GM12891 (cell line): ENCODE measurements at places on chromosomes 7 and 10.
A peak's percentile ranks its signal among the peaks of the same experiment; 100 is the strongest.

GRCh38 chr10:73217628-73218027 lies 29.4 kb downstream of the DNAJC9 start:
- DNase-seq = no peak

DNA sequence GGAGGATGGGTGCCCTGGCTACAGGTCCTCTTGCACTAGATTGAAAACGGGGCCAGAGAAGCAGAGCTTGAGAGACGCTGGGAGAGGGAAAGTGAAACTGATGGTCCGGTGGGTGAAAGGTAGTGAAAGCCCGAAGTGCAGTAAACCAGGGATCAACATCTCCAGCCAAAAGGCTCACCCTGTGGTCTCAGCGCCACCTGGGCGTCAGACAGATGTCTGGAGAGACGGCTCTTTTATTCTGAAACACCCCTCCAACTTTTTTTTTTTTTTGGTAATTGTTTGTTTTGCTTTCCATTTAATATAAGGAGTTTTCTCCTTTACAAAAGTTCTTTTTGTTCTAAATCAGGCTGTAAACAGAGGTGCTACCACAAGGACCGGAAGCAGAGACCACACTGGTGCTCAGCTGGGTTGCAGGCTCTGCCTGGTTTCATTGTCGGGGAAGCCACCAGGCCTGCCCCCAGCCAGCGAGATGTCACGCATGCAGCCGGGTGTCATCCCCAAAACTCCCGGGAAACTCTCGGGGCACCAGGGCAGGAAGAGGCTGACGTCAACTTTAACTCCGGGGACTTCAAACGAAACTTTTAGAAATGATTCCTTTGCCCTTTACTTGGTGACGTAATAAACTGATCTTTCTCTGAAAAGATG lies 11.2 kb downstream of the IL2RA start:
- DNase-seq = peak; percentile 52

GRCh38 chr10:21053953-21054690 lies 157.0 kb upstream of the NEBL start:
- no peak for DNase-seq

DNA sequence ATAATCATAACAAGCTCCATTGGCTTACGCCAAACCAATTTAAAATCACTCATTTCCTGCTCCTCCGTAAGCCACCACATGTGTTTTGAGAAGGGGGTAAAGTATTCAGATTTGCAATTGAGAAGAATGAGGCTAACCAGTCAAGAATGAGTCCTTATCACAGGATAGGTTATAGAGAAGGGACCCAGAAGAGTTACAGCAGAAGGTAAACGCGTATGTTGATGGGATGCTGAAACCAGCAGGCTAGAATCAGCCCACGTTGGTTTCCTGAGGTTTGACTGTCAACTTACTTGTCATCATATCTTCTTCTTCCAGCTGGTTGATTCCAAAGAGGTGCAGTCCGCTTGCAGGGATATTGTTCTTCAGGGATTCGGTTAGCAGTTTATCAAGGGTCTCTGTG lies 64.1 kb upstream of the TM9SF3 start:
- no peak for DNase-seq

GRCh38 chr10:26215396-26215934 lies 1.1 kb upstream of the GAD2 start:
- DNase-seq = no peak

GRCh38 chr7:38215115-38215514 lies 37.1 kb downstream of the STARD3NL start:
- DNase-seq = no peak

- DNase-seq = no peak
These were observed 41.7 kb upstream of the DYNC1I1 start for GRCh38 chr7:95730493-95731280.

DNA sequence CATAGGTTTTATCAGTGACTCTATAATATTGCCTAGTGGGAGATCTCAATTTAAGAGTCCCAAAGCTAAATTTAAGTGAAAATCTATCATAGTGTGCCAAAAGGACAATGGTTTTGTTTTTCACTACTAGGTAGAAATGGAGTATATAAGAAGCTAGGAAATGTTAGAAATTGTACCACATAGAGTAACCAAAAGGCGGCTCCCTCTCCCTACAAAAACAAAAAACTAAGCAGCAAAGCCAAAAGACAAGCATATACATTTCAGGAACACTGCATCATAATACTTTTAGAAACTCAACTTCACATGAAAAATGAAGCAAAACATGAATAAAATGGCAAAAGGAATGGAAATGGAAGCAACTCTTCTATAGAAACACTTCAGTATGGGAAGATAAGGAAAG lies 271.6 kb downstream of the CACNA2D1 start:
- no peak for DNase-seq

- DNase-seq = no peak
These were observed 11.5 kb downstream of the VIM start for GRCh38 chr10:17239345-17240085.

- DNase-seq = no peak
These were observed 222.4 kb upstream of the GNAI1 start for GRCh38 chr7:79912213-79912633.

GRCh38 chr10:131260031-131260430 lies 51.5 kb downstream of the TCERG1L start:
- no peak for DNase-seq

GRCh38 chr7:131722371-131722770 lies 165.9 kb upstream of the PODXL start:
- no peak for DNase-seq

DNA sequence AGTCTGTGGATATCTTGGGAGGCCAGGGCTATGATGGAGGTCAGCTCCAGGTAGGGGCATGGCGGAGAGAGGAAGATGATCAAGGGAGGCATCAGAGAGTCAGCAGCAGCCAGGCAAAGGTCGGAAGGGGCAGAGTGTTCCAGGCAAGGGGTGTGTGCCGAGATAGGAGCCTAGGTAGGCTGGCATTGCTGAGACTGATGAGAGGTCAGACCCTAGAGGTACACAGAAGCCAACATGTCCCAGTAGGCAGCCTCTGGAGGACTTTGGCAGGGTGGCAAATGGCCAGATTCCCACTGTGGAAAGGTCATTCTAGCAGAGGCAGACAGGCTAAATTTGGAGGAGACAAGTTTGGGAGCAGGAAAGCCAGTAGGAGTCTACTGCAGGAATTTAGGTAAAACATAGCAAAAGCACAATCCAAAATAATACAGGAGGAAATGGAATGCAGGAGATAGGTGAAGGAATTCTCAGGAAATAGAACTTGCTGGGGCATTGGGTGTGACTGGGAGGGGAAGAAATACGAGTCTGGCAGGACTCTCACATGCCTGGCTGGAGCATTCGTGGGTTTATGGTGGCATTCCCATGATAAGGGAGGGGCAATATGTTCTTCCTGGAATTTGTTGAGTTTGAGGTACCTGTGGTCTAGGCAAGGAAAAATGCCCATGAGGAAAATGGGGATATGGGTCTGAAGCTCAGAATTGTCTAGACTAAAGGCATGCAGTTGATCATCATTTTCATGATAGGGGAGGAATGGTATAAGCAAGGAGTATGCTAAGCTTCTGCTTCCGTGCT lies 25.7 kb downstream of the TMEM176A start:
- no peak for DNase-seq

DNA sequence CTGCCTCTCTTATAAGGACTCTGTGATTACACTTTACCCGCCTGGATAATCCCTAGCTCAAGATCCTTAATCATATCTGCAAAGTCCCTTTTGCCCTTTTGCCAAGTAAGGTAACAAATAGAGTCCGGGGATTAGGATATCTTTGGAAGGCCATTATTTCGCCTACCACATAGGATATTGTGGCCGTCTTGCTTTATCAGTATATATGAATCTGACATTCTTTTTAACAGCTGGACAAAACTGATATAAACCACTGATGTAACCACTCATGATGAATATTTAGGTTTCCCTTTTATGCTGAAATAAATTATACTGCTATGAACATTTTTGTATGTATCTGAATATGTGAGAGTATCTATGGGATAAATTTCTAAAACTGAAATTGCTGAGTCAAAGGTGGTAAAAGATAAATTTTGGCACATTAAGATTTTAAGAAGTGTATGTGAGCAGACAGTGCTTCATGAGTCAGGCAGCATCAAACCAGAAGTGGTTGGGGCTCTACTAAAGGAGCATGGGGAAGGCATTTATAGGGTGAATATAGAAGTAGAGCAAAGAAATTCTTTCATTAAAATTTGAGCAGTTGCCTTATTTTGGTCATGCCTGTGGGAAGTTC lies 44.7 kb downstream of the AVL9 start:
- DNase-seq = no peak

DNA sequence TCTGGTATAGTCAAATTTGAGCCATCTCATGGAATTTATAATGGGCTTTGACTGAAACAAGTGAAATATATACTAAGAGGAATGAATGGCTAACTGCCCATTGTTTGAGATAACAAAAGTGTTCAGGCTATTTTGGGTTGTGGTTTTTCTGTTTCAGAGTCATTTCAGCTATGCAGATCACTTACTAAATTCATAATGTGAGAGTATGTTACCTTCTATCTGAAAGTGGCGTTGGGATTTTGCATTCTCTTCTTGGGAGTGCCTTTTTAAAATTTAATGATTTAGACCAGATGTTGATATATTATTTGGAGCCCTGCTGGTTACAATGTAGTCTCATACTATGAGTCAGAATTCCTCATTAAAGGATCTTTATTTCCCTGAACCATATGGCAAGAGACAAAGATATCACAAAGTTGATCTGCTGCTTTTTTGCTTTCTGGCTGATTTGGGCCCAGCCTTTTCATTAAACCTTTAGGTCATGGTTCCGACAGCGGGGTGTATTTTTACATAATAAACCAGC lies 10.4 kb downstream of the VCL start:
- no peak for DNase-seq

- DNase-seq = no peak
These were observed 1247.8 kb upstream of the SORCS1 start for GRCh38 chr10:108412323-108412722.

- DNase-seq = no peak
These were observed 312.8 kb upstream of the NFE2L3 start for GRCh38 chr7:25839084-25839769.

DNA sequence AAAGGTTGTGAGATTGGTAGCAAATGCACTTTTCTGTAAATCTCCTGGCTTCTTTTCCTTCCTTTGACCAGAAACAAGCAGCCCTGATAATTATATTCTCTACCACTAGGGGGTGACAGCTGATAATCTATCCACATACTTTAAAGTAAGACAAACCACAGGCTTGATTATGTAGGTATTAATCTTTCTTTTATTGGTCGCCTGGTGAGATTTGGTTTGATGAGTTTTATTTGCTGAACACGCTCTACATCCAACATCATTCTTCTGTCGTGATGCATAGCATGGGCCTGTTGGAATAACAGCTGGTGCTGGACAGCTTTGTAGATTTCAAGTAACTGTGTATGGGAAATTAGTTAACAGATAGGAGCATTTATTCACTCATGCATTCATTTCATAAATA lies 63.5 kb downstream of the ZNF365 start:
- no peak for DNase-seq

DNA sequence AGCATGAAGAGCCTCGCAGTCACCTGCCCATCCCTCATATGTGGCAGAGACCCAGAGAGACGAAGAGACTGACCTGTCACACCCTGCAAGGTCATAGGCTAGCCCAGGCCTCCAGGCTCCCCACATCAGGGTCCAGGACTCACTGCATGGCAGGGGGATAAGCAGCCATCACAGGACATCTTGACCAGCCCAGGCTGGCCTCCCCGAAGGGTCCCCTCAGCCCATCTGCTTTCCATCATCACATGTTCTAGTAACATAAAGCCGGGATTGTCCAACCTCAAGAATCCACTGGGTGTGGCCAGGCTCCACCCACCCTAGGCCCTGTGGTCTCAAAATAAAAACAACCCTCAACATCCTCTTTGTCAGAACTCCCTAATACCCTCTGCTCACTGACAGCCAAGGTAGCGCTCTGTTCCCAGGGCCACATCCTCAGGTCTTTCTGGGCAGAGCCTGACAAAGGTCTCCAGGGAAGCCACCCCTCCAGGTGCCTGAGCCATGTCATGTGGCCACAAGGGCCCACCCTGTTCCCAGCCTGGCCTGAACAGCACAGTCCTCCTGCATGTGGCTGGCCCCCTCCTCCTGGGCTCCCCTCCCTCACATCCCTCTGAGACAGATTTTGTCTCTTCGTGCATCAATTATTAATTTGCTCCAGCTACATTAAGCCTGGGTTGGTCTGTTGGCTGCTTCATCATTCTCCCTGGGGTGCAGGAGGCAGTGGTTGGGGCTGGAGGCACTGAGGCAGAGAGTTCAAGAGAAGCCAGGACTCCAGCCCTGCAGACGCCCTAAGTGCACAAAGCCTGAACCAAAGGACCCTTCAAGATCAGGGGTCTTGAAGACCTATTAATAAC lies 131.8 kb upstream of the UNC5B start:
- no peak for DNase-seq

GRCh38 chr7:151410405-151411390 lies 860 bp upstream of the WDR86 start:
- peak; percentile 23 for DNase-seq

DNA sequence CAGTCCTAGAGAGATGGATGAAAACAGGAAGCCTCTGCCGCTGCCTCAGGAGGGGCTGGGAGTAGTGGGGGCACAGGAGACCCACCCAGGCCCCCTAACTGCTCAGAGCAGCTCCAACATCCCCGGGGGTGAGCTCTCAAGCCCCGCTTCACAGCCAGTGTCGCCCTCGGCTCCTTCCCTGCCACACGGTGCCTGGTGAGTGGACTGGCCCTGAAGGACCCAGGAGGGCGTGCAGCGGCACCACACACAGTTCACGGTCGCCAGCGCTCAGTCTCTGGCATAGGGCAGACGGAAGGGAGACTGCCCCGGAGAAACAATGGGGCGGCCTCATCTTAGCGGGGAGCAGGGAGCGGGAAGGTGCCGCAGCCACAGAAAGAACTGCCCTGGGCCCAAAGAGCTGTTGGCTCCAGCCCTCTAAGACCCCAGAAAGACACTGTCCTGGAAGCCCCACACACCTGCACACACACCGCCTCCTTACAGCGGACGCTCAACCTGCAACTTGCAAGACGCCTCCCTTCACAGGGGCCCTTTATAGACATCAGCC lies 1.2 kb downstream of the CLDN15 start:
- DNase-seq = no peak

GRCh38 chr7:119936836-119937235 lies 336.1 kb upstream of the KCND2 start:
- no peak for DNase-seq

DNA sequence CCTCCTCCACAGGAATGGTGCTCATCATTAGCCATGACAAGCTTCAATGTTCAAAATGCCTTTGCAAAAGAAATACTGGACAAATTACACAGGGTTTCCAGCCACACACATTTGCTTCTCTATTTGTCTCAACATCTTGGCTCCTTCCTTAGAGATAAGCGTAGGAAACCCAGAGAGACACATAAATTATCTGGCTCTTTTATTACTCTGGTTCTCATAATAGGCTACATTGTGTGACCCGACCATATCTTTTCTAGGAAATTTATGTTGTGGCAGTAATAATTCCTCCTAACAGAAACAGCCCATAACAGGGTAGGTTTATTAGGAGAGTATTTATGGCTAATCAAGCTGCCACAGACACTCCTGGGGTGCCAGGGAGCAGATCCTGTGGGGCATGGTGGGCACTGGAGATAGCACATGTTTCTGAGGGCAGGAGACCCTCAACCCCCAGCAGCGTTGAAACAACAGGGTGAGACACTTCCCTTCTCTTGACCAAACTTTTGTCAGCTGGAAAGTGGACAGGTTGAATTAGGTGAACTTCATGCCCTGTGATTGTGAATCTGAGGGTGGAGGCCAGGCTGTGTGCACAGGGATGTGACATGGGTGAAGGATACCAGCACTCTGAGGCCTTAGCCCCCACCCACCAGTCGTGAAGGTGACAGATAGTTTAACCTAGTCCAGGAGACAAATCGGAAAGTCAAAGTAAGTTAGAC lies 295.9 kb upstream of the ZNF32 start:
- no peak for DNase-seq

GRCh38 chr10:60441515-60441914 lies 51.8 kb upstream of the ANK3 start:
- no peak for DNase-seq
